ENCODE measurements at places on chromosomes 1 and 21.

- H3K27me3 ChIP-seq: no peaks in the 10 kb centered on the region
- H3K27ac ChIP-seq: no peak overlapping the region
- no peaks in the 10 kb centered on the region for H3K4me1 ChIP-seq
These were observed 1531.6 kb downstream of the KCNT2 start for GRCh38 chr1:195076682-195077081.

- peaks cover 12% of the 10 kb centered on the region for H3K36me3 ChIP-seq
- H3K27me3 ChIP-seq: no peaks in the 10 kb centered on the region
- H3K27ac ChIP-seq: no peak overlapping the region
- H3K4me1 ChIP-seq: peaks cover 4% of the 10 kb centered on the region
- DNase-seq: peak; percentile 63
- H3K4me3 ChIP-seq: no peak overlapping the region
These were observed 9.6 kb downstream of the RBM15 start for GRCh38 chr1:110348771-110349170.

- peaks cover 5% of the 10 kb centered on the region for H3K4me1 ChIP-seq
- H3K27me3 ChIP-seq: no peaks in the 10 kb centered on the region
- peaks cover 6% of the 10 kb centered on the region for H3K36me3 ChIP-seq
- H3K27ac ChIP-seq: peak overlapping the region; percentile 55
- DNase-seq: peak; percentile 12
These were observed 707 bp downstream of the PRCC start for GRCh38 chr1:156767879-156768604.

DNA sequence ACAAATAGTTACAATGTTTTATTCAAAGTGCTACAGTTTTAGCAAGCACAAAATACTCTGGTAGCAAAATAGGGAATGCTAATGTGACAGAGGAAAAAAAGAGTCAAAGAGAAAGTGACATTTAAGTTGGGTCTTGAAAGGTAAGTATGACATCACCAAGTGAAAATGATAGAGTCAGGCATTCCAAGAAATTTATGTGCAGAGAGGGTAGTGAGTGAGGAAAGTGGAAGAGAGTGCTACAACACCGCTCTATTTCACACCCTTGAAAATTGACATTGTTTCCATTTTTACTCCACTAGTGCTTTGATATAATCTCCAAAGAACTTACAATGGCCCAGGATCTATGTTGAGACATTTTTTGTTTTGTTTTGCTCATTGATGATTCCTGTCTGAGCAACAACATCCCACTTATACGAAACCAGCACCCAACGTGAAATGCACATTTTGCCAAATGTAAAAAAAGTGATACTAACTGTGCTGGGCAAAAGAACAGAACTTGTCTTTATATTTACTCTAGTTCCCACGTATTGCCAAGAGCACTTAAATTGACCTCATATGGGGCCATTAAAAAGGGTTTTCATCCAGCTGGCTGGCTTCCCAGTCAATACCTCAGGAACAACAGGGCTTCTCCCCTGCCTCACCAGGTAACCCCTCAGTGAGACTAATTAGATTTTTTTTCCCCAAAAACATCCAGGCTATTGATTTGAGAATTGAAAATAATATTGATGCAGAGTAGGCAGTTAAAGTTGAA, 206.3 kb upstream of the NR5A2 start:
- H3K36me3 ChIP-seq: no peaks in the 10 kb centered on the region
- no peak overlapping the region for H3K27ac ChIP-seq
- H3K4me1 ChIP-seq: no peaks in the 10 kb centered on the region
- H3K4me3 ChIP-seq: no peak overlapping the region
- H3K27me3 ChIP-seq: no peaks in the 10 kb centered on the region
- DNase-seq: peak; percentile 68

- DNase-seq: peak; percentile 3
- H3K36me3 ChIP-seq: no peaks in the 10 kb centered on the region
- no peaks in the 10 kb centered on the region for H3K27me3 ChIP-seq
- no peak overlapping the region for H3K27ac ChIP-seq
- no peaks in the 10 kb centered on the region for H3K4me1 ChIP-seq
These were observed 94.1 kb downstream of the CLDN17 start for GRCh38 chr21:30072496-30072895.

DNA sequence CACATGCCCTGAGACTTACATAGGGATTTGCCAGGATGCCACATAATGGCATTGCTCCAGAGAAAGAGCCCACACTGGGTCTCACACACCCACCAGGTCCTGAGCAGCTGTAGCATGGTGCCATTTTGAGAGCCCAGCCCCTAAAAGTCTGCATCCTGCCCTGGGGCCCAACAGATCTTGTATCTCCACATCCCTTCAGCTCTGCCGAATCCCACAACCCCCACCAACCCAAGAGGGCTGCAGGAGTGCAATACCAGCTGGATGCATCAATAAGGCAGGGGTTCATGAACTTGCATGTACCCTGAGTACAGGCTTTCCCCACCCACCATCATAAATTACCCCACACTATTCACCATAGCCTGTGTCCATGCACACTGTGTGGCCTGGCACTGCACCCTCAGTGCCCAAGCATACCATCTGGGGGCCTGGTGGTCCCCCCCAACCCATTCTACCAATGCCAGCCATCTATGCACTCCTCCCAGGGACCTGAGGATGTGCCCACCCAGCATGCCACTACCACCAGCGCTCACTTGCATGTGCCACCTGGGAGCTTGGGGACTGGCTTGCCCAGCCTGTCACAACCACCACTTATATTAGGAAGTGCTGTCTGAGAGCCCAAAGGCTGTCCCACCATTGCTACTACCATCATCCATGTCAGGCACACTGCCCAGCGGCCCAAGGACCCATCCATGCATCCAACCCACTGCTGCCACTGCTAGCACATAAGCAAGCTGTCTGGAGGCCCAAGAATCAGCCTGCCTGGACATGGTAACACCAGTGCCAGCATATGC, 4.1 kb upstream of the KRTAP12-2 start:
- H3K4me3 ChIP-seq: no peak overlapping the region
- no peaks in the 10 kb centered on the region for H3K27me3 ChIP-seq
- H3K36me3 ChIP-seq: no peaks in the 10 kb centered on the region
- no peak for DNase-seq
- no peaks in the 10 kb centered on the region for H3K4me1 ChIP-seq
